ENCODE measurements at places on chromosomes 3 and 15.

DNA sequence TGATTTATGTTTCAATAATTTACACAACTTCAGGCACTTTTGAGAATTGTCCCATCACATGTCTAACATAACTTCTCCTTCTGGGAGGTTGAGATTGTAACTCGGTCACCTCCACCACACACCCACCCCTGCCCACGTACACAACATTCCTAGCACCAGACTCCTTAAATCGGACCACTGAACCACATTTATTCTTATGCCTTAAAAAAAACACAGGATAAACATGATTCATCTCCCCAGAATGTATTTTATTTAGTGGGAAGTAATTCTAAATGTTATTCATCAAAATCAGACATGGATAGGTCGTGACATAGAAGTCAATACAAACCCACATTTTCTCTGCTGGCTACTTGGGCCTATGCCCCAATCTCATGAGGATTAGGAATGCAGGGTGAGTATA, 3.0 kb downstream of the SNTN start:
- no peak for DNase-seq

GRCh38 chr15:70160267-70160666, 62.5 kb upstream of the TLE3 start:
- no peak for DNase-seq

- DNase-seq = no peak
Measured at GRCh38 chr3:130732501-130732900, 14.1 kb downstream of the PIK3R4 start.

DNA sequence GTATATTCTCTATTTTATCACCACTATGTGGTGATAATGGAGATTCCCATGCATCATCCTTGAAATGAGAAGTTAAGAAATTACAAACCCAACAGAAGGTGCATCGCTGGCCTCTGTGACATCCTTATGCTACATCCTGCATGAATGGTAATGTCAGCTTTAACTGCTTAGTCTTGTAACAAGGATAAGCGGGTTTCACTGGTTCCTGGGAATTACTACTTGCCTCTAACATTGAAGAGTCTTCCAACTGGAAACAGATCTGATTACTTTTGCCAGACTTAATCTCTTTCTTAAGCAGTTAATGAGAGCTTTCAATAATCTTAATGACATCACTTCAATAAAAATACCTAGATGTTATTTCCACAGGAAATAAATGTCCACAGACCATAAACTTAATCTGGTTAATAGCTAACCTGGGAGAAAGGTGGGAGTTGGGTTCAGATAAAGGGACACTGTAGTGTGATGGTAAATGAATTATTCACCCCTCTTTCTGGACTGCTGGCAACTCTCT, 44.0 kb downstream of the FMN1 start:
- DNase-seq = no peak

- DNase-seq = no peak
Measured at GRCh38 chr15:26864664-26865191, 2.1 kb upstream of the GABRA5 start.

DNA sequence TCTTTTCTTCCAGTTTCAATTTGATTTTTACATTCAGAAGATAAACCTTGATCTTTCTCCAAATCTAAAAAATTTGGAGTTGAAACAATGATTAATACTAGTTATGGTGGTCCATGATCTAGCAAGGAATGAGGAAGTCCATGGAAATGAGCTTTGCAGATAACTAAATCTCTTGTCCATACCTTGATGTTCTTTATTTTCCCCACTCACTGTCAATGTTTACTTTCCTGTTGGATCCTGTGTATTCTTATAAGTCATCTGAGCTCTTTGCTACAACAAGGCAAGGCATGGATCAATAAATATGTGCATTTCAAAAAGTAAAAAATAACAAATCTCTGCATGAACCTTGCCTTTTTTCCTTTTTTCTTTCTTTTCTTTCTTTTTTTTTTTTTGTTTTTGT, 6.2 kb upstream of the MYO1E start:
- DNase-seq = no peak

DNA sequence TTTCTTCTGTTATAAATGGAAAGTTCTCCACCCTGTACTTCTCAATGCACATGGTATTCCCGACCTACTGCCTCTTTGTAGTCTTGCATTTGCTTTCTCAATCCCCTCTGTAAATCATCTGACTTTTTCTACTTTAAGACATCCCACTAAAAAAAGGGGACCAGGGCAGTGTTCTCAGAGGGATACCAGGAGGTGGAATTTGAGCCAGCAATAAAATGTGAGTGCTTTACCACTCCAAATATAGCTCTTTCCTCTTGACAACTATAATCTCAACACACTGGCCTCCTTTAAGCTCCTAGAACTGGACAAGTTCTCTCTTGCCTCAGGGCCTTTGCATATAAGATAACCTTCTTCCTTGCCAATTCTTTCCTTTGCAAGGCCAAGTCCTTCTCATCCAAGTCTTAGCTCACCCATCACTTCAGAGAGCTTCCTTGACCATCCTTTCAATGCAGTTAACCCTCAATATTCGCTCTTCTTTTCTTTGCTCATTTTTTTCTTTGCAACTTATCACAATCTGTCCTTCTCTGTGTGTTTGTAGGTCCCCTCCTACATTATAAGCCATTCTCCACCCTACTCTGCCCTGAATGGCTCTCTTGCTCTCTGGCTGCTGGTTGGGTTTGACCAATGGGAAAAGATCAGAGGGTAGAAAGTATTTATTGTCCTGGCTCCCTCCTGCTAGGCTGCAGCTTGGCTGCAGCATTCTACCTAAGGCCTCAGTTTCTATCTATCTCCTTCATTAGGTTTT, 93.4 kb downstream of the PRICKLE2 start:
- no peak for DNase-seq

GRCh38 chr15:66417736-66418135, 31.0 kb downstream of the MAP2K1 start:
- no peak for DNase-seq

- no peak for DNase-seq
Measured at GRCh38 chr3:87076946-87077345, 86.0 kb upstream of the VGLL3 start.

DNA sequence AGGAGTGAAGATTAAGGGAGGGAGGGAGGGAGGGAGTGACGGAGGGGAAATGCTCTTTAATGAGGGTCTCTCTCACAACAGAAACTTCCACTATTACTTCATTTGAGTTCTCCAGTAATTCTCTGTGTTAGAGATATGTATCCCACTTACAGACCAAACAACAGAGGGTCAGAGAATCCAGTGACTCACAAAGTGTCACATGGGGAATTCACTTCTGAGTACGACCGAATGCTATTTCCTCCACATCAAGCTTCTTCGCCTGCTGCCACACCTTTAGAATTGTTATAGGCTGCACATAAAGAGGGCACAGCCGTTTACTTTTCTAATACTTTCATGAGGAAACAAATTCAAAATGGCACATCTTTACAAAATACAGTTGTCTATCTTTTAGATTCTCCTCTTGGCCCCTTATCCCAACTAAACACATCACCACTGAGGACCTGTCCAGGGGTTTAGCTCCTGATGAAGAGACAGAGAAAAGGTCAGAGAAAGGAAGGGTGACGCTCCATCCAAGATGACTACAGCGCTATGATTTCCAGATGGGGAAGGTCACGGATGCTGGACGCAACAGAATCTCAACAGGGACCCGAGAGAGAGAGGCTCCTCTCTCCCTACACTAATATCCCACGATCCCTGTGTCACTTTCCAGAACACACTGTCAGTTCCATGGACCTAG, 119.0 kb downstream of the XXYLT1 start:
- DNase-seq = no peak

DNA sequence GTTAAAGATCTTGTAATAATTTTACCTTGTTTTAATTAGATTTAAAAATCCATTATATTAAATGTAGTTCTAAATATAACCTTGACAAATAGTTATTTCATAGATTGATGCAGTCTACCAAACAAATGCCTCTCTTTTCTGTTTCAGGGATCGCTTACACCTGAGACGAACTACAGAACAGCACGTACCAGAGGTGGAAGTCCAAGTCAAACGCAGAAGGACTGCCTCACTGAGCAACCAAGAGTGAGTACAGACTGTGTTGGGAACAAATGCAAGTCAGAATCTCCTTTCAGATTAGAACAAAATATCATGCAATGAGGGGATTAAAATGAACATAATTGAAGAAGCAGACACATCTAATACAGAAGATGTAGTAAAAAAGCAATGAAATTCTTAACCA, 7.2 kb downstream of the SNRPN start:
- DNase-seq = no peak

DNA sequence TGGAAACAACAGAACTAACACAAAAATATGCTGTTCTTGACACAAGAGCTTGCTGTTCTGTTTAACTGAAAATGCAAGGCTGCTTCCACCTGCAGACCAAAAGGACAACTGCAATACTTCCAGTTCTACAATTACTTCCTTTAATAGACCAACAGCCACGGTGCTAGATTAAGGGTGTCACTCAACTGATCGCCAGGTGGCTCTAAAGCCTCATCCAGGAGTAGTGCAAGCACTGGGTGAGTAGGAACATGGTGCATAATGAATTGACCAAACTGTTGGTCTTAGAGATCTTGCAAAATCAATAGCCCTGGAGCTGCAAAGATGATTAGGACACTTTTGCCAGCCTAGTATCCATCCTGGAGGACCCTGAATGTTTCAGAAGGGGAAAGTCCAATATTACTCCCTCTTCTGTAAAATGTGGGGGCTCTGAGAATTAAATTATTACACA, 3.6 kb upstream of the CLDN16 start:
- no peak for DNase-seq

GRCh38 chr3:65899226-65899625, 139.5 kb downstream of the MAGI1 start:
- DNase-seq = no peak

GRCh38 chr3:141380279-141380678, 12.0 kb downstream of the ZBTB38 start:
- no peak for DNase-seq

GRCh38 chr3:115071601-115072000, 75.5 kb downstream of the ZBTB20 start:
- no peak for DNase-seq
